ENCODE measurements at places on chromosomes 2 and 18.

GRCh38 chr2:110980339-110981062 is 140.2 kb upstream of the BCL2L11 start:
- DNase-seq, result no peak

- no peak for DNase-seq
Observed at GRCh38 chr2:201999279-201999678, 34.4 kb upstream of the FZD7 start.

DNA sequence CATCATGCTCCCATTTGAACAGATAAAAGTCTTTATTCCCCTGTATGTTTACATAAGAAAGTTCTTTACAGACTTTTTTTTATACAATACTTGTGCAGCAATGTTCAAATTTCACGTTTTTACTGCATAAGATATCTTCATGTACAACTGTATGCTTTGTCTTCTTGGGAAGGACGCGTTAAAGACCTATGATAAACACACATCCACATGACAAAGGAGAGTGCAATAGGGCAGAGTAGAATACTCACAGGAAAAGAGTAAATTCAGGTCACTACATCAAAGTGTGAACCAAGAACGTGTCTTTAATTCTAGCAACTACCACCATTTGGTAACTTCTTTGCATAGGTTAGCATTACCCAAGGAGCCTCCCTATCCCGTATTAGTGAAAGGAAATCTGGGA is 33.7 kb upstream of the NFU1 start:
- no peak for DNase-seq

- no peak for DNase-seq
Observed at GRCh38 chr2:71743995-71744675, 290.8 kb downstream of the DYSF start.

DNA sequence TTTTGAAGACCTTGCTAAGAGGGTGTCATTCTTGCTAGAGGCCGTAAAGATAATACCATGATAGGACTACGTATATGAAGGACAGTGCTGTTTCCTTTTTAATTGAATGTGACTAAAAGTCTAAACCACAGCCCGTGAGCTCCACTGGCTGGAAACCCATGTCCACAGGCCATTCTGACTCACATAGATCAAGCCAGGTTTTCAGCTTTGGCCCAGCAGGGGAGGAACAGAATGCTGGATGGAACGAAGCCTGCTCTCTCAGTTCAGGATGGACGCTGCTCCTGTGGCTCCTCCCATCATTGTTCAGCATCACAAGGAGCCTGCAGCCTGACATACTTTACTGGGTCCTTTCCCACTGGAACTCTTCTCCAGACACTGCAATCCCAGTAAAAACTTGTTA is 47.6 kb downstream of the ALPK2 start:
- DNase-seq, result no peak

DNA sequence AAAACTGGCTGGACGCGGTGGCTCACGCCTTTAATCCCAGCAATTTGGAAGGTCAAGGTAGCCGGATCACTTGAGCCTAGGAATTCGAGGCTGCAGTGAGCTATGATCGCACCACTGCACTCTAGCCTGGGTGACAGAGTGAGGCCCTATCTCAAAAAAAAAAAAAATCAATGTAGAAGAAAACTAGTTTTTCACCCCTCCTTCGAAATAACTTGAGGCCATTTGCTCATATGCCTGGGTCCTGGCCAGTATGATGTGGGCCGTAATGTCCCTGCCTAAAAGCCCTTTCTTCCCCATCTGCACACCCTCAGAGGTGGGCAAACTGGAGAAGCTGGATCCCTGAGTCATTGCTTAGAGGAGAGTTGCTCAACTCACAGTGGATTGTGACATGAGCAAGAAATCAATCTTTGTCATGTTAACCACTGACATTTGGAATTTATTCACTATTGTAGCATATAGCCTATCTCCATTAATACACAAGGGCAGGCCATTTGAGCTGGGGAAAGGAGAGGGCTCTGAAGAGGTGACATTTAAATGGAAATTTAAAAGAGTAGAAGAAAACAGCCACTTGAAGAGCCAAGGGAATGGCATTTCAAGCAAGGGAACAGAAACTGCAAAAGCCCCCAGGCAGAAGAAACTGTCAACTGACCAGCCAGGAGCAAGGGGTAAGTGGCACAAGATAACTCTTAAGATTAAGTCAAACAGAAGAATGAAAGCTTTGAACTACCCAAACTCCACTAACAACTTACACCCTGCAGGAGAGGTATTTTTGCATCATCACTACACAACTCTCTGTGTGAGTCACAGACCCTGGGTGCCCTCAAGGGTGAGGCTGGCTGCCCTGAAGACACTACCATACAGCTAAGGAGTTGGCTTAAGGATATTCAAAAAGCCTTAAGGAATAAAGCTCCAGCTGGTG is 7.6 kb upstream of the METTL21A start:
- peak; percentile 80 for DNase-seq

- DNase-seq, result no peak
Observed at GRCh38 chr2:71878626-71879508, 268.8 kb downstream of the CYP26B1 start.

DNA sequence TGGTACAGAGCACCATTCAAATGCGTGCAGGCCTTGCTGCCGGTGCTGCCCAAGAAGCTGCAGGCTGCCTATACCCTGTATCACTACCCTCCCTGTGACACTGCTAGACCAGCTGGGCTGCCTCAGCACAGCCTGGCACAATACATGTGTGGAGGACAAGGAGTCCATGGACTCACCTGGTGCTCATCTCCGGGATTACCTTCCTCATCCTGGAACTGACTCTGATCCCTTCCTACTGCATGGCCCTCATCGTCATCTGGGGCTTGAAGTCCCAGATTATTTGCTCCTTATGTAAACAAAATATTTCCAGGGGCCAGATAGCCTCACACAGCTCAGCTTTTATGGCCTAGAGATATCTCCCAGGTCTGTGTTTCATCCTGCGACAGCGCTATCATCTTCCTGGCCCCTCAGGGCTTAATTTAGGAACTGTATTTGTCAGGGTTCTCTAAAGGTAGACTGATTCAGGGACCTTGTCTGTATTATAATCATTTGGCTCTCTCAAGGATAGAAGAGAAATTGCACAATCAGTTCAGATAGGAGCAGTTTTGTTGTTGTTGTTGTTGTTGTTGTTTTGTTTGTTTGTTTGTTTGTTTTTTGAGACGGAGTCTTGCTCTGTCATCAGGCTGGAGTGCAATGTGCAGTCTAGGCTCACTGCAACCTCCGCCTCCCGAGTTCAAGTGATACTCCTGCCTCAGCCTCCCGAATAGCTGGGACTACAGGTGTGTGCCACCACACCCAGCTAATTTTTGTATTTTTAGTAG is 42.9 kb downstream of the WDR75 start:
- DNase-seq, result no peak

- no peak for DNase-seq
Observed at GRCh38 chr2:214876815-214877214, 67.3 kb upstream of the BARD1 start.

DNA sequence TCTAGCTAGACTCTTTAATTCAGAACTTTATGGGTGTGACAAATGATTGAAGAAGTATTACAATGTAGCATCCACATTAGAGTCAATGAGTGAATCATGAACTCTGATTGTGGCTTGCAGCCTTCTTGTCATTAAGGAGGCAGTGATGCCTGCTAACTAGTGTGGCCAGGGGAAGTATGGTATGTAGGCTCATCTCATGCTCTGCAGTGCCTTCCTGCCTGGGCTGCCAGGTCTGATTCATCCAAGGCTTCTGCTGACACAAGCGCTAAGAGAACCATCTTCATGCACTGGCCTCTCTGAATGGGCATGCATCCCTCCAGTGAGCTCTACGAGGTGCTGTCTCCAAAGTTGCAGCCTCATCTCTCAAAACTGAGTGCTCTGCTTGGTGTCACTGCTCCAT is 144.3 kb downstream of the MTCL1 start:
- DNase-seq, result no peak

GRCh38 chr2:69143748-69144360 is 130.9 kb downstream of the ANTXR1 start:
- DNase-seq, result no peak

GRCh38 chr2:190342611-190343010 is 778 bp upstream of the INPP1 start:
- DNase-seq, result no peak

DNA sequence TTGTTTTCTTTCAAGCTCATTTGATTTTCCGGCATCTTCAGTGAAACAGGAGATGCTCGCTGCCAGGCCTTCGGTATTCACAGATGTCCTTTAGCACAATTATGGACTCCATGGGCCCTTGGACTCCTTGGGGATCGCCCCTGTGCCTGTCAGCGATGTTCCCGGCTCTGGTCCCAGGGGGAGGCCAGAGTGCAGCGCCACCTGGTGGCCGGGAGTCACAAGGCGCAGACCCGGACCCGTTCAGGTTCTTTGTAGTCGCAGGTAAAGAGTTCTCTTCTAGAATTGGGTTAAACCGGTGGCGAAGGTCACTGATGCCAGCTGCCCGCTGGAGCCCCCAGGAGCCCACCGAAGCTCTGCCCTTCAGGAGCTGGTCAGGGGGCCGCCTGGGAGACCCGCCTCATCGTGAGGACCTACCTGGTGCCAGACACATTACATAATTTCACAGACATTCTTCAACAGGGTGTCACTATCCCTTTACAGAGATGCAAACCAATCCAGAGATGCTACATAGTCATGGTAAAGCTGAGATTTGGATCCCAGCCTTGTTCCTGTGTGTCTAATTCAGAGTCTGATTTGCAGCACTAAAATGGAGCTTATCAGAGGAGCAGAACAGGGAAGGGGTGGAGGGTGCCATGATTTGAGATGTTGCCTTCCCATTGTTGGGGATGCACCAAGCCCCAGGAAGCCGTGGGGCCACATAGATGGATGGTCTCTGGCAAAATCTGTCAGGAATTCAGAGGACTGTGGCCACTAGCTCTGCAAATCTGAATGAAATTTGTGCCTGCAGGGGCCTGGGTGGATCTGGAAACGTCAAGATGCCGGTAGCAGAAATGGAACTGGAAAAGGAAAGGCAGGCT is 6.0 kb upstream of the INPP5D start:
- no peak for DNase-seq
